ENCODE measurements at places on chromosomes 7 and 10.

GRCh38 chr7:30351286-30351685 is 66.9 kb downstream of the ZNRF2 start:
- DNase-seq = no peak

DNA sequence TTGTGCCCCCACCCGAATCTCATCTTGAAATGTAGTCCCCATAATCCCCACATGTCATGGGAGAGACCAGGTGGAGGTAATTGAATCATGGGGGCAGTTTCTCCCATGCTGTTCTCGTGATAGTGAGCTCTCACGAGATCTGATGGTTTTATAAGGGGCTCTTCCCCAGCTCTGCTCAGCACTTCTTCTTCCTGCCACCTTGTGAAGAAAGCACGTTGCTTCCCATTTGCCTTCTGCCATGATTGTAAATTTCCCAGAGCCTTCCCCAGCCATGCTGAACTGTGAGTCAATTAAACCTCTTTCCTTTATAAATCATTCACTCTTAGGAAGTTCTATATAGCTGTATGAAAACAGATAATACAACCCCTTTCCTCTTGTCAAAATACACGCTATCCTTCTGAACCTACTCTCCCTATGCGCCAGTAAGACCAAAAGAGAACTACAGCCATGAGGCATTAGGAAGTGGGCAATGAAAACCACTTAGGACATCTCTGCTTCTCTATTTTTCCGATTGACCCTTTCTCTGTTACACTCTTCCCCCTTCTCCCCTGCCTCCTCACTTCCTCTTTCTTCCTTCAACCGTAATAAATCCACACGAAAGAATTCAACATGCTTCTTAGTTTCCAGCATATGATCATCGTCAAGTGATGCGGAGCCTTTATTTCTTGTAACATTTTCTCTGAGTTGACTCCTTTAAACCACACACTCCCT is 101.2 kb upstream of the WDR11 start:
- no peak for DNase-seq

DNA sequence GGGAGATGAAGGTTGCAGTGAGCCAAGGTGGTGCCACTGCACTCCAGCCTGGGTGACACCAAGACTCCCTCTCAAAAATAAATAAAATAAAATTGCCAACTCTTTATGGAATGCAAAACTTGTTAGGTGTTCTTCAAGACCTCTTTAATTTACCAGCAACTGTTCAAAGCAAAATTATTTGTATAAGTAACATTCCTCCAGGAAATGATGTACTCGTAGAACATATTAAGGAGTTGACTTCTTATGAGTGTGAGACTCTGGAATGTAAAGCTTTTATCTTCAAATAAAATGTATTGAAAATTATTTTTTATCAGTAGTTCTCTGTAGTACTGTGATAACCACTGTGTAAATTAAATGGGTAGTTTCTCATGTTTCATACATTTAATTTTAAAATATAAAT is 94.4 kb downstream of the CYP51A1 start:
- DNase-seq = no peak

DNA sequence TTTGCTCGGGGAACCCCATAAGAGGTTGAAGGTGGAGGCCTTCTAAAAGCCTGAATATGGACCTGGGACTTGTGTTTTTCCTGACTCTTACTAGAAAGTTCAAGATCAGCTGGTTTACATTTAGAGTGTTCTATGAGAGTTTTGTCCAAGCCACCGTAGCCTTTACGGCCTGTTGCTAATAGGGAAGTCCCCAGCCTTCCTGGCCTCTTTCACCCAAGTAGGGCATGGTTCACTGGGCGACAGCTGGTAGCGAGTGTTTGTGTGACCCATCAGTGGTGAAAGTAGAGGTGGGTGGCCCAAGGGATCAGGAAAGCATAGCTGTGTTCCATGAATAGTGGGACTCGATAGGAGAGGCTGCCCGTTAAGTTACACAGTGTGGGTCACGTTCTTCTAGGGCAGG is 60.1 kb downstream of the RABGEF1 start:
- DNase-seq = no peak

- DNase-seq = no peak
Measured at GRCh38 chr10:107487284-107487683, 322.8 kb upstream of the SORCS1 start.

Data from liver (tissue), 10 donors.